ENCODE measurements at places on chromosomes 12 and 14.

DNA sequence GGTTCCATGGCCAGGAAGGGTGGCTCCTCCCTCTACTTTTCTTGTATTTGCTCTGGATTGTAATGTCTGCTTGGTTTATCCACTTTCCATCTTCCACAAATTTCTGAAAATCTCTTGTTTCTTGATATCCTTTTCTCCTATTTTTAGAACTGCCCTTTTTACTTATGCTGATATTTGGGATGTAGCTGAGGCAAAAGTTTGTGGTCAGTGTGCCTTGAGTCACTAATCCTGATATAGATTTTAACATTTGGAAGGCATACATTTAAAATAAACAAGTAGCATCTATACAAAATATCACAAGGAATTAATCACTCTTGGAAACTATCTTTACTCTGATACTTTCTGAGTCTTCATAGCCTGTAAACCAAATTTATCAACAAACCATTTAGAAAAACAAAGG, 11.0 kb downstream of the GRIP1 start:
- DNase-seq: no peak

DNA sequence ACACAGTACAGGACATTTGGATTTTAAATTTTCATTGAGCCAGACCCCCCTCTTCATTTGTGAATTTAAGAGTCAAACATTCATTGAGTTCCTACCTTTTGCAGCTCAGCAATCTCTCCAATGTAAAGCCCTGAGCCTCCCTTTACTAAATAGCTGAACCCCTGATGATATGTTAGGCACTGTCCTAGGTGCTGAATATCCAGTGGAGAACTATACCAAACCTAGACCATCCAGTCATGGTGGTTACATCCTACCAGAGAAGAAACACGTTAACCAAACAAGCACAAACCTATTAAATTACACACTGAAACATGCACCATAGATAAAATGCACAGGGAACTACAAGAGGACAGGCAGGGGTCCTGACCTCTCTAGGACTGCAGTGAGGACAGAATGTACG, 1585.3 kb upstream of the TMEM132C start:
- DNase-seq: no peak

GRCh38 chr12:24937553-24938244, 11.2 kb downstream of the BCAT1 start:
- peak; percentile 33 for DNase-seq

- DNase-seq: no peak
Observed at GRCh38 chr14:26996246-26996645, 398.4 kb upstream of the NOVA1 start.

Data from ACHN (cell line).